Smooth muscle cell of bladder (primary cell): ENCODE measurements at places on chromosomes 2 and 18. TPM values are rescaled to one million over a fixed set of nuclear protein-coding genes. Genes with fewer than 3 reads are reported as not detected.

The ADCY3 gene
- total RNA-seq: 35.8 and 42.3 TPM in 2 replicates

The CYP27C1 gene
- 0.18 and 0.28 TPM in 2 replicates for total RNA-seq

The VIT gene
- 2.0 and 3.1 TPM in 2 replicates for total RNA-seq

The IRS1 gene
- total RNA-seq: 10.0 and 10.7 TPM in 2 replicates
